Glutamatergic neuron (in vitro differentiated cells): ENCODE measurements at places on chromosomes 12 and 14. TPM values are rescaled to one million over a fixed set of nuclear protein-coding genes. Genes with fewer than 3 reads are reported as not detected.

Gene STYK1
- total RNA-seq, result not detected

Gene DIO2
- 1.5 TPM for total RNA-seq

Gene FAM222A
- total RNA-seq, result 18.1 TPM

Gene TUNAR
- 16.2 TPM for total RNA-seq

Gene PPP2R3C
- 37.0 TPM for total RNA-seq

Gene TOGARAM1
- total RNA-seq, result 16.7 TPM

Gene ANKS1B
- 11.3 TPM for total RNA-seq

Gene DDX47
- 31.0 TPM for total RNA-seq

Gene STRN3
- 58.1 TPM for total RNA-seq

Gene TBX3
- total RNA-seq, result 3.0 TPM

Gene TAS2R19
- 7.9 TPM for total RNA-seq

Gene LTB4R2
- total RNA-seq, result 8.9 TPM

- DNase-seq, result peak; percentile 66
Observed at GRCh38 chr14:65187421-65188049, 85.2 kb upstream of the MAX start.

DNA sequence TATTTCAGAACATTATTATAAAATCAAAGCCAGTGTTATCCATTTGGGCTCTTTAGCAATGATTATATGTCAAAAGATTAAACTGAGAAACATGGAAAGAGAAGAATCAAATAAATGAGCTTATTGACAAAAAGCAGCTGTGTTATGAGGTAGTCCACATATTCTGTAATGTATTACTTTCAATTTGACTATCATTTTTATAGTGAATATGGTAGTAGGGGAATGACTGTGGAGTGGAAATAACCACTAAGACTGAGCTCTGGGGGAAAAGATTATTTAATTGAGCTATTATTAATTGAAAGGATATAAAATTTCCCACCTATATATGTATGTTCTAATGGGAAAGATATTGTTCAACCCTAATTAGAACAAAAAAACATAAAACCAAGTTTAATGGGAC, 381.3 kb downstream of the TMTC2 start:
- no peak for DNase-seq

- no peak for DNase-seq
Observed at GRCh38 chr14:83425706-83426105, 1892.1 kb upstream of the SEL1L start.

- DNase-seq, result no peak
Observed at GRCh38 chr14:22232933-22233332, 356.1 kb downstream of the DAD1 start.

GRCh38 chr14:34710744-34711143, 3.6 kb downstream of the CFL2 start:
- DNase-seq, result no peak

DNA sequence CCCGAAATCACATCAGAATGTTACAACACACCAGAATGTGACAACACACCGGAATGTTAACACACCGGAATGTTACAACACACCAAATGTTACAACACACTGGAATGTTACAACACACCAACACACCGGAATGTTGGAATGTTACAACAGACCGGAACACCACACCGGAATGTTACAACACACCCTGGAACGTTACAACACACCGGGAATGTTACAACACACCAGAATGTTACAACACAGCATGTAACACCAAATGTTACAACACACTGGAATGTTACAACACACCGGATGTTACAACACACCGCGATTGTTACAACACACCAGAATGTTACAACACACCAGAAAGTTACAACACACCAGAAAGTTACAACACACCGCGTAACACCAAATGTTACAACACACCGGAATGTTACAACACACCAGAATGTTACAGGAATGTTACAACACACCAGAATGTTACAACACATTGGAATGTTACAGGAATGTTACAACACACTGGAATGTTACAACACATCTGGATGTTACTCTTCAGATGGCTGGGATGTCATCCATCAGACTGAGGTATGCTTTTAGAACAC, 21.1 kb downstream of the CHFR start:
- no peak for DNase-seq

- DNase-seq, result no peak
Observed at GRCh38 chr14:103613517-103613916, 15.5 kb upstream of the KLC1 start.

DNA sequence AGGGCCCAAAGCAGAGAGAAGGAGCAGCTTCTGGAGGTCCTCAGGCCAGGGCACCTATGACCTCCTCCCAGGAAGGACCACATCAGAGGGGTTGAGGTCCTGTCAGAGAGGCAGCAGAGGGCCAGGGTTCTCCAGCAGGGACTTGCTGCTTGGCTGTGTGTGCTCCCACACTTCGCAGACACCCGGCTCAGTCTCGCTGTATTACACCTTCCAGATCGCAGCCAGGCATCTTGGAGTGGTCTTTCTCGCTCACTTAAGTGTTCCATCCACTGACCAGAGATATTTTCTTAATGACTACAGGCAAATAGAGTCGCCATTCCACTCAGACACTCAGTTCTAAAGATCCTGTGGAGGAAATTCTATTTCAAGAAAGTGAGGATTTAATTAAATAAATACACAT, 84.3 kb downstream of the PRIMA1 start:
- DNase-seq, result no peak

DNA sequence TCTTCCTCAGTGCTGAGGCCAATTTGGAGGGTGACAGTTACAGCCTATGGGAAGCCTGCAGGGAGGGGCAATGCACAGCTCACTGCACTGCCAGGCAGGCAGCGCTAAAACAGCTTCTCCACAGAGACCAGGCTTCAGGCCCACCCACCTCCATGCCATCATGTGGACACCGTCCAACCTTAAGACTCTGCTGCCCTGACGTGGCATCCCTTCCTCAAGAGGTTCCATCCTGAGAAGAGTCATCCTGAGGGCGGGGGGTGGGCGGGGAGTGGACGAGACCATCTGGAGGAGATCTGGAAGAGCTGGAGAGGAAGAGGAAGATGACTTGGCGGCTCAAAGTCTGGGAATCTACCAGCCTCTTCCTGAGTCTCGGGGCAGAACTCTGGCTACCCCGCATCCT, 8.4 kb upstream of the ACVRL1 start:
- no peak for DNase-seq

GRCh38 chr14:103232031-103232808, 101.8 kb upstream of the EIF5 start:
- no peak for DNase-seq

DNA sequence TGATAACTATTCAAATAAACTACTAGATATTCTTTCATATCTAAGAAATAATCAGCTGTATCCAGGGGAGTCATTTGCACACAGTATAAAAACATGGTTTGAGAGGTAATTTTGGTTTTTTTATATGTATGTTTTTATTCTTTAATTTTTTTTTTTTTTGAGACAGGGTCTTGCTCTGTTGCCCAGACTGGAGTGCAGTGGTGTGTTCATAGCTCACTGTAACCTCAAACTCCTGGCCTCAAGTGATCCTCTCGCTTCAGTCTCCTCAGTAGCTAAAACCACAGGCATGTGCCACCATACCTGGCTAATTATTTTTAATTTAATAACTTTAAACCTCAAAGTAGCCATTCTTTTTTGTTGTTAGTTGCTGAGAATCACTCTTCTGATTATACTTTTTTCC, 1.8 kb downstream of the PRORP start:
- DNase-seq, result no peak

- no peak for DNase-seq
Observed at GRCh38 chr14:84643446-84643845, 886.5 kb upstream of the FLRT2 start.

DNA sequence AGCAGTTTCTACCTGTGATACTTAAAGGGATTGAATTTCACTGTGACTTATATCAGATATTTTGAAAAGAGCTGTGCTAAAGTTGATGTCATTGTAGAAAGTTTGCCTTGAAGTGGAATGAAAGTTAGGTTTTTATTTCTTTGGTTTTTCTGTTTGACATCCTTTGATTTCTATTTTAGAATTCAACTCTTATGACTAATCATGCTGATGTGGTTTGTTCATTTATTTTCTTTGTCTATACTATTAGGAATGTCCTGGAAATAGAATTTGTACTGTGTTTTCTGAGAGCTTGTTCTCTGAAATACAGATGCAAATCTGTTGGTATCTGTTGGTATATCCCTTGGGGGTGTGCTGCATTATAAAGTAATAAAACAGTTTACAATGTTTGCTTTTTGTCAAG, 3.3 kb downstream of the CNOT2 start:
- no peak for DNase-seq

- no peak for DNase-seq
Observed at GRCh38 chr14:93011141-93011529, 88.2 kb downstream of the CHGA start.

DNA sequence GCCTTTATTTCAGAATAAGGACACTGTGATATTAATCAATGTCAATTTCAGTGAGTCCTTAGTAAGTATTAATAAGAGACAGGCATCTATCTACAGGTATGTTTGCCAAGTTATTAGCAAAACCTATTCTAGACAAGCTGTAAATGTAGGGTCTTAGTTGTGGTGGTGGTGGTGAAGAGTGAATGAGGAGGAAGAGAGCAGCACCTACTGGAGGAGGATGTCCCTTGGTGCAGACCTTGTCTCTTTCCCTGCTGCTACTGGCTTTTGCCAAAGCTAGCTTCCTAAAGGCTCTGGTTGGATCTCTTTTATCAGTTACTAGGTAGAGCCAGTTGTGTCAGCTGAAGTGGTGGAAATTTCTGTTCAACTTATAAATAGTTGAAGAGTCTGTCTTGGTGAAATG, 304.8 kb upstream of the ATP2B1 start:
- DNase-seq, result no peak

GRCh38 chr14:36716614-36717184, 55.0 kb downstream of the PAX9 start:
- no peak for DNase-seq

GRCh38 chr14:25026476-25027137, 23.3 kb downstream of the STXBP6 start:
- no peak for DNase-seq

GRCh38 chr14:58239244-58240195, 5.1 kb upstream of the PSMA3 start:
- DNase-seq, result peak; percentile 69

DNA sequence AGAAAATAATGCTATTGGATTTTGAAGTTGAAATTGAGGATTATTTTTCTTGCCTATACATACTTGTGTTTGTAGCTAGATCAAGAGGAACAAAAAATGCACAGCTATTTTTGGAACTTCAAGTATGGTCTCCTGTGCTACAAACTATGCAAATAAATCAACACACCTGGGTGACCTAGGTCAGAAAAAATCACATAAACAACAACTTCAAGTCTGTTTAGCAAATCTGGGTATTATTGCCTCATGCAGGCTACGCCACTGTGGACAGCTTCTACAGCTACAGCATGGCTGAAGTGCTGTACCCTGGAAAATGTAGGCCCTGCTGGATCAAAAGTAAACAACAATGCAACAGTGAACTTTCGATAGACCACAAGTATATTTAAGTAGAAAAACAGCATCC, 87.5 kb downstream of the SLC6A15 start:
- DNase-seq, result no peak

DNA sequence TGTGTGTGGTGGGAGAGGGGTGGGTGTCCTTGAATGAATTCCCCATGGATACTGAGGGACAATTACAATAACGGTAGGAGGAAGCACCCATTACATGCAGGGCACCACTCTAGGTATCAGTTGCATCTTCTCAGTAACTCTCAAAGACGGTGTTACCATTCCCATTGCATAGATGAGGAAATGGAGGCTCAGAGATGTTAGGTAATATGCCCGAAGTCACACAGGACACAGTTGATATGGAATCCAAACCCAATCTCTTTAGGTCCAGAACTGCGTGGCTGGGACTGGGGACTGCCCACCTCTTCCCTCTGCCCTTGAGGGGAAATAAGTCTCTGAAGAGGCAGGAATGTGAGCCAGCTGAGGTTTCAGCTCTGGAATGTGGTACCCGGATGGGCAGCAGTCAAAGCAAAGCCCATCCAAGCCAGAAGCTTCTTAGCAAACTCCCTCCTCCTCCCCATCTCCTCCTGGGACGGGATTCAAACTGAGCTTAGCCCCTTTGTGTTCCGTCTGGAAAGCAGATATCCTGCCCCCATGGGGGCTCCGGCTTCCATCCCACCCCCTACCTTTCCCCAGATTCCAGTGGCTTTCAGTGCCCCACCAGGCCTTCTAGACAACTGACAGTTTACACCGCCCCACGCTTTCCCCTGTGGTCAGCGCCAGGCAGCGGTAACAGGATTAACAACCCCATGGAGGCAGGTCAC, 187.5 kb downstream of the RBM19 start:
- DNase-seq, result no peak
